ENCODE measurements at places on chromosomes 4 and X.

GRCh38 chr4:77899607-77900006 lies 37.0 kb downstream of the MRPL1 start:
- no peak for DNase-seq

DNA sequence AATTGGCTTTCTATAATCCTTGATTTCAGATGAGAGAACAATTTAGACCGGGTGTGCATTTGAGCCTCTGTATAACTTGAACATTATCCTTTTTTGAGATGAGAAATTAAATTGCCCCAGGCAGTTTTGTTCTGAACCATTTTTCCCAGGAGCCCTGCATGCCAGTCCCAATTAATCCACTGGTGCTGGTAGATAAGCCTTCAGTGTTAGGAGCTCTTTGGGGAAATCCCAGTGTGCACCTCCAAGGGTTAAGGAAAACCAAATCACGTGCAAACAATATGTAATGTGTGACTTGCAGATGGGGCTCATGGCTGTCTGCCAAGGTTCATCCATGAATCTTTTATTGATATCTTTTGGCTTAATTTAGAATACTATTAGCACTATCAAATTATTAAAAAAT lies 43.2 kb downstream of the KIT start:
- no peak for DNase-seq

DNA sequence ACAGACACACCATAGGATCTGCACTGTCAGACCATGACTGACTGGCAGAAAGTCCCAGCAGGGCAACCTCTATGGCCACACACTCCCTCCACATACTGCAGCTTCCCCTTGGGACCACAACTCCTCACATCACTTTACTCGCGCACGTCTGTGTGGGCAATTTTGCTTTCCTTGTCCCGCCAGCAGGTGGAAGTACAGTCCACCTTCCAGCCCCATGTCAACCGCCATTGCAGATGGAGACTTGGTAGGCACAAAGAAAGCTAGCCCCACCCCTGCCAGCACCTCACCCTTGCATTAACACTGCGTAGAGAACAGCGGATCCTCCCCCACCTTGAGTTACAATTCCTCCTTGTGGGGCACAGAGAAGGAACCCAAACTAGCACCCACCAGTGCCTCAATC lies 74.4 kb upstream of the NAP1L2 start:
- DNase-seq: no peak

GRCh38 chrX:49165901-49166881 lies 3.6 kb downstream of the MAGIX start:
- no peak for DNase-seq

DNA sequence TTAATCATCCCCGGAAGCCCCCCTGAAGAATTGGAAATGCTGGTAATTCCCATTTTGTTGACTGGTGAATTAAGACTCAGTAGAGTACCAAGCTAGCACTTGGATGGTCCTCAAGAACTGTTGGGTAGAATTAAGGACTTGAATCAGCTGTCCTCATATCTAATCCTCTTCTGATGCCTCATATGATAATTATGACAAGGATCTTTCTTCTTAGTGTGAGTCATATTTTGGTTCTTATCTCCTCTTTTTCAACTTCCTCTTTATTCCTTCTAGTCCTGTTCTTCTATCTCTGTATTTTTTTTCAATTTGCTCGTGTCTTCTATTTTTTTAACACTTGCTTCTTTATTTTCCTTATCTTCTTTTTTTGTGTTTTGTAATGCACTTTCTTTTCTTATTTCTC lies 206.3 kb upstream of the ANXA3 start:
- no peak for DNase-seq

DNA sequence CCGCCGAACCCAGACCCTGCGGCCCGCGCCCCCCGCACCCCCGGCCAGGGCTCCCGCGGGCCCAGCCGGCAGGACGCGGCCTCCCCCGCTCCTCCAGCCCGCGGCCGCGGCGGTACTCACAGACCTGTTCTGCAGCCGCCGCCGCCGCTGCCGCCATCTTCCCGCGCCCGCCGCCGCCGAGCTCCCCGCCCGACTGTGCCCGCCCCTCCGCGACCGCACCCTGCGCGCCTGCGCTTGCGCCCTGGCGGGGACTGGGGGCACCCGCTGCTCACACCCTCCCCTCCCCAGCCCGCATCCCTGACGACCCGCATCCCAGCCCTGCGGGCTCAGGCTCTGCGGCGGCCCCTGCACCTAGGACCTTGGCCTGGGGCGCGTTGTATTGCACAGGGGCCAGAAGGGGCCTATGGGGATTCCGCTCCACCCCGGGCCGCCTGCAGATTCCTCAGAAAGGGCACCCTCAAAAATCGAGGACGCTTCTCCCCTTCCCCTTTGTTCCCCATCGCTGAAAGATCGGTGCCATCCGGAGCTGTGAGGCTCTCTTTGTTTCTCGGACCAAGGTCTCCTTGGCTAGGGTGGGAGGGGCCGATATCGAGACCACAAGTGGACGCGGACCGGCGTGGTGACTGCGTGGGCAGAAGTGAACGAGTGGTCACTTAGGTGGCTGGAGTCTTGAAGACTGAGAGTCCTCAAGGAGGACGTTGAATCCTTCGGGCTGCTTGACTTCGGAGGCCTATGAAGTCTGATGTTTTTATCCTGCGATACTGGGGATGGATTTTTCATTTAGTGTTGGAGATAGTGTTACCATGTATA lies at the start of gene SGCB:
Gene SGCB (minus strand): TSS at position 197 of the 810 bp plus-strand sequence. CDS start 40 bp downstream, at position 157.
- DNase-seq: no peak

- DNase-seq: no peak
Observed at GRCh38 chr4:181443021-181443420, 800.2 kb upstream of the TENM3 start.

GRCh38 chr4:28350485-28350884 lies 1489.8 kb downstream of the STIM2 start:
- DNase-seq: no peak

Data from omental fat pad (tissue), 4 donors.